ENCODE measurements at places on chromosomes 2 and 18.

DNA sequence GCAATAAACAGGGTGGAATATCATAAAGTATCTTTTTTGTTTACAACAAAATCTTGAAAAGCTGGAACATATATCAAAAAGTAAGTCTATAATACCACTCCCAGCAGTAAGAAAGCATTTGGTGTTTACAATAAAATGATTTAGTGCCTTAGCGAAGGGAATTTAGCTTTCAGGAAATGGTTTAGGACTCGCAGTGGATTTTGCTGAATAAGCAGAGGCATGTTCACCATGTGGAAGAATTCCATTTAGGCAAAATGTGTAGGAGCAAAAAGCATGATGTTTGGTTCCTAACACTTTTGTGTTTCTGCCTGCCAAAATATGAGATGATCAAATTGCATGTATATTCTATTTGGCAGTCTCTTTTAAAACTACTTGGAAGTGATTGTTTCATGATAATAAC lies 163.6 kb downstream of the AGPS start:
- no peak for DNase-seq

DNA sequence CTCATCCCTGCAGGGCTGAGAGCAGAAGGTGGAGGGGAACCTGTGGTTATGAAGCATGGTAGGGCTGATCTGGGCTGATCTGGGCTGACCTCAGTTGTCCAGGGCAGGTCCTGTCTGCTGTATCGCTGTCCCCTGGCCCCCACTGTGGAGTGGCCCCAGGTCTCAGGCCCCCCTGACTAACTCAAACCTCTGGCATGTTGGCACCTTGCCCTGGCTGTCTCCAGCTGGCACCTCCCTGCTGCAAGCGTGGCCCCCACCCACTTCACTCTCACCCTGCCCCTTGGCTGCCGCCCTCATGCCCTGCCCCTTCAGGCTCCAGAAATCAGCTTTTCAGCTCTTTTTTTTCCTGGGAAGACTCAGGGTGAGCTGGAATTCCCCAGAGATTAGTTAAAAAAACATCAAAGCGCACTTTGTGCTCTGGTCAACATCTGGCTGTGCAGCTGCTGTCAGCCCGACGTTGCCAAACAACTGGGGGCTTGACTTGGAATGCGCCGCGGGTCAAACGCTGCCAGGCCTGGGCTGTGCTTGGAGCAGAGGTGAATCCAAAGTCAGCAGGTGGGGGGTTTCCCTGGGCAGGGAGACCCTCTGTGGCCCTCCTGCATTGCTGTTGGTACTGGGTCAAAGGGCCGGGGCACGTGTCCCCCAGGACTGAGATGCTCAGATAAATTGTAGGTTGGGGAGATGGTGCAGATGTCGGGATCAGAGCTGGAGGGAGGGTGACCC lies 173.8 kb upstream of the HDAC4 start:
- DNase-seq: no peak

DNA sequence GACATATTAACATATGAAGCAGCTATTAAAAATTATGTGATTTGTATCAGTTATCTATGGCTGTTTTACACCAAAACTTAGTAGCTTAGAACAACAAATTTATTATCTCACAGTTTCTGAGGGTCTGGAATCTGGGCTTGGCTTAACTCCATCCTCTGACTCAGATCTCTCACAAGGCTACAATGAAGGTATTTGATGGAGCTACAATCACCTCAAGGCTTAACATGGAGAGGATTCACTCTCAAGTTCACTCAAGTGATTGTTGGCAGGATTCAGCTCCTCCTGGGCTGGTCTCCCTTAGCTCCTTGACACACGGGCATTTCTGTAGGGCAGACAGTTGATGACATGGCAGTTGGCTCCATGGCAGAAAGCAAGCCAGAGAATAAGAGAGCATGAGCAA lies 133.0 kb upstream of the SLC14A2 start:
- DNase-seq: no peak

DNA sequence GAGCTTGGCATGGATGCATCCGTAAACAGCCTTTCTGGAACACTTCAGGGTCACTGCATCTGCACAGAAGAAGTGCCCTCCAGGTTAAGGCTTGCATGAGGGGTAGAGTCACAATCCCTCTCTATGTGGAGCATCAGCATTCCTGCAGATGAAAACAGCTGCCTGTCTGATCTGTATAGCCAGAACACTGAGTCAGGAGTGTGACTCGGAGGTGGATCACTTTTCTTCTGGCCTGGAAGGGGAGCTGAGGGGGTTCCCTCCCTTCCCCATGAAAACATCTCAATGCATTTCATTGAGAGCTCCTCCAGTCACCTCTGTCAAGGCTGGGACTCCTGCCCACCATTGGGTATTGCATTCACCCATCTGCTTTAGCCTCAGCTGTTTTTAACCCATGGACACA lies 72.5 kb upstream of the SERPINE2 start:
- DNase-seq: no peak

GRCh38 chr18:43596105-43596712 lies 318.9 kb upstream of the SYT4 start:
- DNase-seq: no peak

GRCh38 chr2:47056868-47057686 lies 98.0 kb downstream of the STPG4 start:
- DNase-seq: no peak

All from glutamatergic neuron (in vitro differentiated cells).